Kidney tubule cell (primary cell): ENCODE measurements at places on chromosomes 5 and 9.

DNA sequence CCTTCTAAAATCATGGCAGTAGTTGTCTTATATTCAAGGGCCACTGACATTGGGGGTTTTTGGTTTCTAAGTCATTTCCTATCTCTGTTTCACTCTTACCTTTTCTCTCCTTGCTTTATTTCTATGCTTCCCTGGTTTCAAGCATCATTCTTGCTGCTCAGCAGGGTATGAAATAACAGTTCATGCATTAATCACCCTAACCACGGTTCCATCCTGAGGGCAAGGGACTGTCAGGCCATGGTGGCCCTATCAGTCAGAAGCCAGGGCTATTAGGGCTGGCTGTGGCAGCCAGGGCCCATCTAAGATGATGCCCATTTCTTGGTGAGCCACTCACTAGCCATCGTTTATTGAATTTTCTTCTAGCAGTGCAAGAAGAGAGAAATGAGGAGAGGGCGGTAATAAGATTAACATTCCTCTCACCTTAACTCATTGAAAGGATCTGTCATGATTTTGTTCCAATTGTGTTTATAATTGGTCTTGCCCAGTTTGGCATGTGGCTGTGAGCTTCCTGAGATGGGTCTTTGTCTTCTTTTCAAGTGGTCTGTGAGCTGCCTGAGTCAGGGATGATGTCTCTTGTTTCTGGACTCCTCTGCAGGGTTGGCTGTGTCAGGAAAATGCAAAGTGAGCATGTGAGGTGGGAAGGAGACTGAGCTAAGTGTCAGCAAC lies 45.2 kb downstream of the CYSTM1 start:
- peak; percentile 96 for DNase-seq

DNA sequence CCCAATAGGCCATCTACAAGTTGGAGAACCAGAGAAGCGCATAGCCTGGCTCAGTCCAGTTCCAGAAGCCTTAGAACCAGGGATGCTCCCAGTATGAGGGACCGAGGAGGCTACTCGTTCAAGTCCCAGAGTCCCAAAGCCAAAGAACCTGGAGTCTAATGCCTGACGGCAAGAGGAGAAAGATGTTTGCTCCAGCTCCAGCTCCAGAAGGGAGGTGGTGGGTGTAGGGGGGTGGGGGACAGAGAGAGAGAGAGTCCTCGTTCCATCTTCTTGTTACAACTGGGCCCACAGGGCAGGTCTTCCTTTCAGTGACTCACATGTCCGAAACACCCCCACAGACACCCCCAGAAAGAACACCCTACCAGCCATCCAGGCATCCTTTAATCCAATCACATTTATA lies 63.9 kb downstream of the SEC61B start:
- no peak for DNase-seq

DNA sequence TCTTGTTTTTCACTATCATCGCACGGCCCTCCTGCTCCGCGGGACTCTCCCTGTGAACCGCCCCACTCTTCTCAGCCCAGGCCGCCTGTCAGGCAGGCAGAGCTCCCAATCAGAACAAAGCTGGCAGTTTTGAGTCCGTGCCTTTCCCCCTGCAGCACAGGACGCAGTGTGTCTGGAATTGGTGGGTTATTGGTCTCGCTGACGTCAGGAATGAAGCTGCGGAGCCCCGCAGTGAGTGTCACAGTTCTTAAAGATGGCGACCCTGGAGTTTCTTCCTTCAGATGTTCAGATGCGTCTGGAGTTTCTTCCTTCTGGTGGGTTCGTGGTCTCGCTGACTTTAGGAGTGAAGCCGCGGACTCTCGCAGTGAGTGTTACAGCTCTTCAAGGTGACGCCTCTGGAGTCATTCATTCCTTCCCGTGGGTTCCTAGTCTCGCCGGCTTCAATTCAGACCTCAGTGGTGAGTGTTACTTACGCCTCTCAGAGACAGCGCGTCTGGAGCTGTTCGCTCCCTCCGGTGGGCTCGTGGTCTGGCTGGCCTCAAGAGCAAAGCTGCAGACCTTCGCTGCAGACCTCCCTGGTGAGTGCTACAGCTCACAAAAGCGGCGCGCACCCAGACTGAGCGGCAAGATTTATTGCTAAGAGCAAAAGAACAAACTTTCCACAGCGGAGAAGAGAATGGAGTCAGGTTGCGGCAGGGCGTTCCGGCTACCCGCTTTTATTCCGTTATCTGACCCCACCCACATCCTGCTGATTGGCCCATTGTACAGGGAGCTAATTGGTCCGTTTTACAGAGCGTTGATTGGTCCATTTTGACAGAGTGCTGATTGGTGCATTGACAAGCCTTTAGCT lies 7.4 kb downstream of the ZDHHC11B start:
- no peak for DNase-seq

GRCh38 chr5:59485107-59485506 lies 408.4 kb downstream of the PDE4D start:
- peak; percentile 71 for DNase-seq

- DNase-seq, result no peak
Observed at GRCh38 chr5:167726642-167727041, 564.8 kb upstream of the WWC1 start.

DNA sequence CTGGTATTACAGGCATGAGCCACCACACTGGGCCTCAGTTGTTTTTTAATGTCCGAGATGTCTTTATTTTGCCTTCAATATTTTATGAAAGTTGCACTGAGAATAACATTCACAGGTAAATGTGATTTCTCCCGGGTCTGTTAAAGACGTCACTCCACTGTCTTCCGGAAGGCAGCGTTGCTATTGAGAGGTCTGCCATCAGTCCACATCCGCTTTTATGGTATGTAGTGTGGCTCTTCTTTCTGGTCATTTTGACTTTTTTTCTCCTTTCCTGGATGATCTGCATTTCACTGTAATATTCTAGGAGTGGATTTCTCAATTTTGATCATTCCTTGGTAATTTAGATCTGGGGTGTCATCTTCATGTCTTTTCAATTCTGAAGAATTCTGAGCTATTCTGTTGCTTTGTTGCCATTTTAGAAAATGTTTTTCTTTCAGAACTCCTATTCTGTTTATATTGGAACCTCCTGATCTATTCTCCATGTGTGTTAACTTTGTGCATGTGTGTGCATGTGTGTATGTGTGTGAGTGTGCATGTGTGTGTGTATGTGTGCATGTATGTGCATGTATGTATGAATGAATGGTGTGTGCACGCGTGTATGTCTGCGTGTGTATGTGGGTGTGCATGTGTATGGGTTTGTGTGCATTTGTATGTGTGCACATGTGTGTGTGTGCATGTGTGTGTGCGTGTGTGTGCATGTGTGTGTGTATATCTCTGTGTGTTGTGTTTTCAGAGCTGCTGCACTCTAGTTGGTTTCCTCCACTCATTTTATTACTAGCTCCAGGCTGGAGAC lies 1.9 kb upstream of the LCN1 start:
- no peak for DNase-seq

DNA sequence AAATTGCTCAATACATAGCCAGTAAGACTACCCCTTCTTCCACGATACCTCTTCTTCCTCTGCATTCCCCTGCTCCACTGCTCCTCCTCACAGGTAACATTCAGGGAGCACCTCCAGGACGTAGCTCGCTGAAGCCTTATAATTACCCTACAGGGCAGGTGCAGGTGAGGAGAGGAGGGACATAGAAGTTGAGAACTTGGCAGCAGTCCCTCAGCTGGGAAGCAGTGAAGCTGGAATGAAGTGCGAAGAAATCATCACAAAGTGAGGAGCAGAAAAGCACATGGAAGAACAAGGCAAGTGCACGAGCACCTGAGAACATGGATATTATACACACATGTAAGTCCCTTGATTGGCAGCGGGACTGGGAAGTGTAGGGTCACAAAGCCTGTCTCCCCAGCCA lies 118.2 kb downstream of the HSD17B3 start:
- no peak for DNase-seq
